ENCODE measurements at places on chromosomes 7 and 10.

- DNase-seq = peak; percentile 81
Observed at GRCh38 chr7:55546814-55547213, 25.5 kb downstream of the VOPP1 start.

DNA sequence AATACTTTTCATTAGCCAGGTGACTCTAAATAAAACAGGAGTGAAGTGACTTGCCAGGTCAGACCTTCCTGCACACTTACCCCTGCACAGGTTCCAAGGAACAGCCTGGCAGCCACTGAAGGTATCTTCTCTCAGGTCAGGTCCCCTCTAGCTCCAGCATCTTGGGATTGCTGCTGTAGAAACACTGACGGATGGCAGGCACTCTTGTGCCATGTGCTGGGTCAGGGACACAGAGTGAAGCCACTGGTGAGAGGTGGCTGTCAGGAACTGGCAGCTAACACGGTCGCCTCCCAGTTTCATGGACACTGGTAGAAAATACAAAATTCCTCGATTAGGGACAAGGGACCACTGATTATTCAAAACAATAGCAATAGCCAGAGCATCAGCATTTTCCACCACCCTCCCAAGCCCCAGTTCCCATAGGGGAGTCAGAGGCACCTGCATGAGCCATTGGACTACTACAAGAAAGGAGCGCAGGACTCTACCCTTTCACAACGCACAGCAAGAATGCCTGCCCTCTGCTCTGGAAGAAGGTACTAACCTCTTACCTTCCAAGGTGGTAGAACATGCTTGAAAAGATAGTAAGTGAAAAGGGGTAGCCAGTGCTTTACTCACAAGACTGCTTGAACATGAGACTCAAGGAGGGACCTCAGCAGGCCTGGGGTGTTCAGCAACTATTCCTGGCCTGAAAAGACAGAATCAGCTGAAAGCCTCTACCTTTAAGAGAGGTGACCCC is 5.1 kb upstream of the MYO1G start:
- DNase-seq = no peak

DNA sequence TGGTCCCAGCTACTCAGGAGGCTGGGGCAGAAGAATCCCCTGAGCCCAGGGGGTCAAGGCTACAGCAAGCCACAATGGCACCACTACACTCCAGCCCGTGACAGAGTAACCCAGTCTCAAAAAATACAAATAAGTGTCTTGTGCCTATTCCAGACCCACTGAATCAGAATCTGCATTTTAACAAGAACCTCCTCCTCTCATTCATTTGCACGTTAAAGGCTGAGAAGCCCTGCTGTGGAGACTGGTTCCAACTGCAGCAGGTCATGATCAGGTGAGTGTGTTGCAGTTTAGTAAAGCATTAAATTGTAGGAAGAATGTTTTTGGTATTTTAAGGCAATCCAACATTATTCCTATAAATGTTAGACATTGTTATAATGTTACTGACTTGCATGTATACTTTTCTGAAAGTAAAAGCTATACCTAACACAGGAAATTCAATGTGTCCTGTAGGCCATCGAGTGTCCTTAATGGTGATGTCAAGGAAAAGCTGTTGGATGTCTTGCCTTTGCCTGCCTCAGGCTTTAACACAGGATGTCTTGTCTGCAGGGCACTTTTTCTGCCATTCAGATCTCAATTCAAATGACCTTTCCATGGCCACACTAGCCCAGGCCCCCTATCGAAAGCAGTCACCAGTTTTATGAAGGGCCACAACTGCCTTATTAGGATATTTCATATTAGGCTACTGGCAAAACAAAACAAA is 30.4 kb downstream of the MKRN1 start:
- no peak for DNase-seq

DNA sequence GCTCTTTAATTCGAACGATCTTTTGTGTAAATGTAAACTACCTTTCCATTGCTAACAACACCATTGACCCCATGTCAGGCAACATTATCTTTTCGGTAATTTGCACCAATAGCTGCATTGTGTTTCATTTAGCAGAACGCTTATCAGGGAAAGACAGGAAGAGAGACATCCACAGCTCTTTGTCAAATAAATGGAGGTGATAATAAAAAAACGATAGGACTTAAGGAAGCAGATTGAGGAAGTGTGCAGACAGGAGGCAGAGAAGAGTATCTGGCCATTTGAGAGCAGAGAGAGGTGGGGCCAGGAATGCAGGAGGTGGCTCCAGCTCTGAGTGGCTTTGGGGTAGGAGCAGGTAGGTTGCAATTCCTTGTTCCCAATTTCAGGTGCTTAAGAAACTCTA is 37.5 kb upstream of the ADARB2 start:
- DNase-seq = no peak

GRCh38 chr7:71191771-71192170 is 59.8 kb downstream of the GALNT17 start:
- DNase-seq = no peak

GRCh38 chr7:158617737-158618128 is 30.1 kb upstream of the PTPRN2 start:
- no peak for DNase-seq

- peak; percentile 10 for DNase-seq
Observed at GRCh38 chr10:97494863-97495506, 3.2 kb downstream of the MMS19 start.

GRCh38 chr10:19209319-19209718 is 160.7 kb downstream of the MALRD1 start:
- no peak for DNase-seq

DNA sequence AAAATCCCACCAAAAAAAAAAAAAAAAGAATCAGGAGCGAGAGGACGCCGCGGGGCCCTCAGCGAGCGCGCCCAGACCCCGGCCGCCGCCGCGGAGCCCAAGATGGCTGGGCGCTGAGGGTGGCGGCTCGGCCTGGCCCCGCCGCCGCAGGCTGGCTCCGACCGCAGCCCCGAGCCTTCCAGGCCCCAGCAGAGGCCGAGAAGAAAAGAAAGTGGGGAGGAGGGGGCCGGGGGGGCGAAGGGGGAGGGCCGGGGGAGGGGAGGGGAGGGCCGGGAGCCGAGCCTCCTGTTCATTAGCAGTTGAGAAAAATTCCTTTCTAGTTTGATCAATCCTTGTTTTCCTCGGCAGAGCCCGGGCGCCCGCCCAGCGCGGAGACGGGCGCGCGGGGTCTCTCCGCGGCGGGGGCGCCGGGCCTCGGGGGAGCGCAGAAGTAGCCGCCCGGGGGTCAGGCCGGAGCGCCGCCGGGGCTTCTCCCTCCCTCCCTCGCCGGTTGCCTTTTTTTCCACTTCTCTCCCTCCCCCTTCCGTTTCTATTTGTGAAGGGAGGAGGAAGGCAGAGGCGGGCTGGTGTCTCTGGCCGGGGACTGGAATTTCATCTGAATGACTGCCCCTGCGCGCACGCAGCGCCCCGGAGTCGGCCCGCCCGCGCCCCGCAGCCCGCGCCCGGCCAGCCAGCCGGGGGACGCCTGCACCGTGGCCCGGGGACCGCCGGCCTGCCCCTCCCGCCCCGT is 778 bp upstream of the TRIM8 start:
- DNase-seq = peak; percentile 70

- DNase-seq = peak; percentile 29
Observed at GRCh38 chr10:59907537-59907917, 1.2 kb upstream of the CCDC6 start.

GRCh38 chr10:52030051-52030790 is 283.9 kb upstream of the DKK1 start:
- DNase-seq = no peak

DNA sequence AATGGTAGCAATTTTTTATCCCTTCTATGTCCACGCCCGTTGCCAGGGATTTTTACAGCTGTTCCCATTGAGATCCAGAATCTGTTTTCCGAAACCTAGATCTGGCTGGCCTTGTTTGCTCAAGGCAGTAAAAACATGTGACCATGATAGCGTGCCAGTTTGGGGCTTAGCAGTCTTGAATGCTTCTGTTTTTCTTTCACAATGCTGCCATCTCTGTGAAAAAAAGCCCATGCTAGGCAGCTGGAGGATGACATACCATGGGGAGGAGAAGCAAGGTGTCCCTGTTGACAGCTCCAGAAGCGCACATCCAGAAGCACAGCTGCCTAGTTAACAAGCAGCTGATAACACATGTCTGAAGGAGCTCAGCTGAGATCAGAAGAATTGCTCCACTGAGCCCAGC is 2.2 kb upstream of the ZNF92 start:
- DNase-seq = no peak

DNA sequence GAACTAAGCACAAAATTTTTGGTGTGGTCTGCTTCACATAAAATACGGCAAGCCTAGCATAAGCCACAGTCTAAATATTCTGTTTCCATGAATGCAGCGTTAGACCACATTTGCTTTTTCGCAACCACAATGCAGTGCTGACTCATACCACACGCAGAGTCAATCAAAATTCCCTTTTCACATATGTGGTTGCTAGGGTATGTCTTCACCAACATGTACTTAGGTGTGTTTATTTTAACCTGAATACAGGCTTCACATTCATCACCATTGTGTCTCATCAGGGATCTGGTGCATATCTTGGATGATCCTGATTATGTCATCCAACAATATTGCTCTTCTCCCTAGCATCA is 90.8 kb downstream of the CHN2 start:
- peak; percentile 87 for DNase-seq

DNA sequence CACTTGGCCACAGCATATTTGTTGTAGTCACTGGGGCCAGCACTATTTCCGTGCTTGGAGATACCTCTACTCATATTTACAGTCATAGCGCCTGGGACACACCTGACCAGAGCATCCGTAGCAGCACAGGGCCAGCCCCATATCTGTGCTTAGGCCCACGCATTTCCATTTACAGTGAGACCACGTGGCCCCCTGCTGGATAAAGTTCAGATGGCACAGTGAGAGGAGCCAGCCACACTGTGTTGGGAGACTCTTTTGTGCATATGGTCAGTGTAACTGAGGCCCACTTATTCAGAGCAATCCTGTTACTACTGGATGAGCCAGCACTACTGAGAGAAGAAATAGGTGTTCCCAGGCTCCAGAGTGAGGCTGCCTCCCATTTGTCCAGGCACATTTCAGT is 455.3 kb downstream of the REEP3 start:
- DNase-seq = peak; percentile 58

GRCh38 chr7:120714945-120715344 is 143.0 kb downstream of the TSPAN12 start:
- no peak for DNase-seq

GRCh38 chr10:50988792-50989191 is 85.5 kb upstream of the PRKG1 start:
- DNase-seq = no peak

DNA sequence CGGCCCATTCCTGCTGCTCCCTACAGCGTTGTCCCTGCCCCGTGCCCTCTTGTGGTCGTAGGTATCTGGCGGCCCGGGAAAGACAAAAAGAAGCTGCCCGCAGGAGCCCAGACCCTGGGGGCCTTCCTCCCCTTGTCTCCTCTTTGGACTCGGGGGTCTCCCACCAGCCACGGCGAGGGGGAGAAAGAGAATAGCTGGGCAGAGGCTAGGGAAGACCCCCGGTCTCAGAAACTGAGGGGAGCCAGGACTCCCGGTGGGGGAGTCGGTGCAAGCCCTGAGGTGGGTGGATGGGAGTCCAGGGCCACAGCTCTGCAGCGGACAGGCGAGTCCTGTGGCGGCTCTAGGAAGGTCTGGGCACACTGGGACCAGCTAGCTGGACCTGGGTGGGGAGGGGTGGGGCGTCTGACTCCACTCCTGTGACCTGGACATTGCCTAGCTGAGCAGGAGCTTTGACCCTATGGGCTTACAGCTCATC is 1.3 kb upstream of the SH2D4B start:
- no peak for DNase-seq

GRCh38 chr7:22577470-22578001 is 77.5 kb upstream of the STEAP1B start:
- no peak for DNase-seq

DNA sequence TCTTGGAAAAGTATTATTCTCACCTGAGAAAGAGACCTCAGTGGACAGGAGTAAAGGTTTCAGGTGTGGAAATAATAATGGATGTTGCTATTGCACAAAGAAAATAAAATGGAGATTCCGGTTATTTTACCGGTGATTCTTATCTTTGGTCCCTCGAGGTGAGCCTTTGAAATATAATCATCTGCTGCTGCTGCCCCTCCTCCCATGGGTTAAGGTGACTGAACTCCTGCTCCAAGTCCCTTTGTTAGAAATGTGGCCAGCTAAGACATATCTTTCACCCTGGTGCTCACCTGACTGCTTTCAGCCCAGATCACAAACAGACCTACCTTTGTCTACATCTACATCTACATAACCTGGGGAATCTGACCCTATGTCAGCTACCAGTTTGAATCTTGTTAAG is 5.7 kb downstream of the CUBN start:
- DNase-seq = no peak

- DNase-seq = peak; percentile 4
Observed at GRCh38 chr10:10138685-10139084, 879.0 kb upstream of the CELF2 start.

GRCh38 chr7:143391462-143392404 is 10.6 kb downstream of the ZYX start:
- no peak for DNase-seq

DNA sequence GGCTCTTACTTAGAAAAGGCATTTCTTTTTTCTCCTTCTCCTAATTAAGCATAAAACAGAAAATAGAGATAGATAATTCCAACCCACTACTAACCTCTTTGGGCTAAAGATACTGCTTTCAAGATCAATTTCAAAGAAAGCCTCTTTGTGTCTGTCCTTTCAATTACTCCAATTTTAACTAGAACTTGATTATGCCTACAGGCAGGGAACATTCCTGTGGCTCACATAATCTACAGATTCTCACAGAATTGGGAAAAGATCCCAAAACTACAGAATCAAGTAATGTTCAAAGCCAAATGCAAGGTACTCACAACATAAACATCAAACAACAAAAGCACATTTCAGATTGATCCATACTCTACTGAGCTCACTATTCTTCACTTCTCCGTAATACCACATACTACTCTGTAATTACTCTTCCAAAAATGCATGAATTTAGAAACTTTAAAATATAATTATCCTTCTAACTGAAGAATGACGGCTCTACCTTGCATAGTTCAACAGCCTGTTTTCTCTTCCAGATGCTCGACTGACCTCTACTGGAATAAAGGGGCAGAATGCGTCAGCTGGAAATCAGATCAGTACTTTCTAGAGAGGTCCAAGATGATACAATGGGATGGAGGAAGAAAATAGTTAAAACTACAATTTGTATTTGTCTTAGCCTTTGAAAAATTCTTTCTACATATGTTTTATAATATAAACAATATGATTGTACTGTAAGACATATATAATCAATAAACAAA is 3.9 kb downstream of the MTERF1 start:
- DNase-seq = no peak

GRCh38 chr10:93378997-93379730 is 103.0 kb downstream of the MYOF start:
- DNase-seq = peak; percentile 72

- DNase-seq = peak; percentile 45
Observed at GRCh38 chr10:116521424-116522290, 24.1 kb upstream of the PNLIP start.

DNA sequence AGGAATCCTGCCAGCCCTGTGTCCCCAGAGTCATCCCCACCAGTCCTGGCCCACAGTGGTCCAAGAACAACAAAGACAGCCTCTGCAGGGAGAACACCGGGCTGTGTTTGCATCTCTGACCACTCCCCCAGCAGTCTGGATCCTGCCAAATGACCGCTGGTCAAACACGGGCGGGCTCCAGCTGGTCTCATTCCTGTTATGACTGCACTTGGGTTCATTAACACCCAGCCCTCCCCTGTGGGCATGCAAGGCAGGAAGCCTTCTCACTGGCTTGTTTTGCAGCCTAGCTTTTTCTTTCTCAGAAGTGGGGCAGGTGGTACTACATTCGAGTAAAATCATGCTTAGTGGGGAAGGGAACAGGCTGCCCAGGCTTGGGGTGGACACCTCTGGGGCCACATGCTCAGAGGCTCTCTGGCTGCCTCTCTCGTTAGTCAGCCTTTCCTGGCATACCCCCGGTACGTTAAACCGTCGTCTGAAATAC is 190.0 kb downstream of the PLXNA4 start:
- DNase-seq = no peak
